ENCODE measurements at places on chromosomes 1 and 21. TPM values are rescaled to one million over a fixed set of nuclear protein-coding genes. Genes with fewer than 3 reads are reported as not detected.

Gene SEC16B
- total RNA-seq: not detected

Gene NBPF4
- total RNA-seq: not detected

Gene STYXL2
- total RNA-seq: not detected

- DNase-seq: no peak
Measured at GRCh38 chr1:247047260-247047659, 31.4 kb downstream of the ZNF670 start.

DNA sequence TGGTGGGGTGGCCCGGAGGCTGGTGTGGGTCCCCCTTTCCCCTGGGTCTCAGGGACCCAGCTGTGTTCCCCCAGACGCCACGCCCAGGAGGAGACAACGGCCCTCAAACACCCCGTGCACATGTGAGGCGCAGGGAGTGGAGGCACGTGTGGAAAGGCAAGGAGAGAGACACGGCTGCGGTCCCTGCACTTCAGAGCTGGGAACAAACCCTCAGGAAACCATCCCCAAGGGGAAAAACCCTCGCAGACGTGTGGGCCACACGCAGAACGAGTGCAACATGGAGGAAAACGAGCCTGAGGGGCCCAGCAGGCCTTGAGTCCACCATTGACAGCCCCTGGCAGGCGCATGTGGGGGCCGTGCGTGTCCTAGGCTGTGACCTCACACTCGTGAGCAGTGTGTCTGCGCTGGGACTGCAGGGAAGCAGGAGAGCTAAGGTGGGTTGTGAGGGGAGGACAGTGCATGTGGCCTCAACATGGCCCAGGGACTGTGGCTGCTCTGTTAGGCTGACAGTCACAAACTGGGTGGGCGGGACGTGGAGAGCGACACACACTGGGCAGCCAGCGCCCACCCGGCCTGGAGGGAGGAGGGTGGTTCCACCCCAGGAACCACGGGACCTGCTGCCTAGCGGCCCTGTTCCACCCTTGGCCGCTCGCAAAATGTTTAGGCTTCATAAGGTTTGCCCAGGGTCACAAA is 20.0 kb downstream of the ITGB2 start:
- DNase-seq: no peak

Gene ADGRB2
- 1.9 TPM for total RNA-seq

Gene RAD54L
- total RNA-seq: 0.67 TPM

Data from CD4-positive, CD25-positive, alpha-beta regulatory T cell (primary cell).